Cortex of kidney (tissue), 1 donor: ENCODE measurements at places on chromosomes 7 and 10.

GRCh38 chr7:45215601-45216062 is 58.0 kb downstream of the RAMP3 start:
- DNase-seq, result no peak

GRCh38 chr7:105141068-105141467 is 127.1 kb downstream of the KMT2E start:
- DNase-seq, result no peak

DNA sequence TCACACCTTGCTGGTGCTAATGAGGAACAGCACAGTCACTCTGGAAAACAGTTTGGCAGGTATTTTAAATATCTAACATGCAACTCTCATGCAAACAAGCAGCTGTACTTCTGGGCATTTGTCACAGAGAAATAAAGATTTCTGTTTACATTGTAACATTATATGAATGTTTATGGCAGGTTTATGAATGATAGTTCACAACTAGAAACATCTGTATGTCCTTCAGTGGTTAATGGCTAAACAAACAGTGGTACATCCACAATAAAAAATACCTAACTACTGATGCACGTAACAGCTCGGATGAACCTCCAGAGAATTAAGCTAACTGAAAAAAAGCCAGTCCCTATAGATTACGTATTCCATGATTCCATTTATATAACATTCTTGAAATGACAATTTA is 109.6 kb downstream of the GPR37 start:
- DNase-seq, result no peak

DNA sequence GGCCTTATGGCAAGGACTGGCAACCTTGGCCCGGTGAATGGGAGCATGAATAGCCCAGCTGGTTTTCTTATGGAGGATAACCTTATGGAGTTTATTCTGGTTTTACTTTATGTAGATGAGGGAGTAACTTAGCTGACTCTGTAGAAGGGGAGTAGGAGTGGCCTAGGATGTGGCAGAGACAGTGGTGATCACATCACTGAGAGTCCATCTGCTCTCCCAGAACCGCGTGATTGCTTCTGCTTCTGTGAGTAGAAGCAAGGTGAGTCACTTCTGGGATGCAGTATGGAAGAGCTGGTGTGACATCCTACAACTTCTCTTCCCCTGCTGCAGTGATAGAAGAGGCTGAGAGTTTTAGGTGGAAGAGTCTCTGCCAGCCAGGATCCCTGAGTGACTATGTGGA is 129.2 kb downstream of the RPS24 start:
- DNase-seq, result no peak

DNA sequence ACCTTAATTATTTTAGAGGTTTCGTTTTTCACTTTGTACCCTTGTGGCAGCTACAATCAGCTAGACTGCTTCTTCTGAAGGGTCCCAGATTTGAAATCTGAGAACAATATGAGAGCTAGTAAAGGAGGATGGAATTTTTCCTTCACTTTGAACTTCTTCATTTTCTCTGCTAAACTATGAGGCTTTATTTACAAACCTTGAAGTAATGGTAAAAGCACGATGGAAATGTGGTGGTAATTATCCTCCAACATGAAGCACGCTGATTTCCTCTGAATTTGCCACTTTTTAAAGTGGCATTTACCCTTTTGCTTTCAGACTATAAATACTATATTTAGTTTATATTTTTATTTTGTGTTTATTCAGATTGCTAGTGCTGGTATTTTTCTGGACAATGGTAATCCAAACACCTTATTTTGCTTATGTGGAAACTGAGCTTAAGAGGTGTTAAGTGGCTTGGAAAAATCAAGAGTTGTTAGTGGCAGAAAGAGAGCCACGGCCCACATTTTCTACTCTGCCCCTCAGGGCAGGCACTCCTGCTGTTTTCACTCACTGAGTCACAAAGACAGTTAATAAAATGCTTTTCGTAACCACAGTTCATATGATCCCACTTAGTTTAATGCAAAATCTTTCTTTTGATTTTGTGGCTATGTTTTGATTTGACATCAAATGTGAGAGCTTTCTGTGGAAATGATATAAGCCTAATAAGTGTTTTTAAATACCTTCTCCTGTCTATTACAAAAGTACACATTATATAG is 2.7 kb downstream of the SSMEM1 start:
- no peak for DNase-seq

- DNase-seq, result no peak
These were observed 67.9 kb downstream of the PPP1R9A start for GRCh38 chr7:94975336-94975735.

GRCh38 chr7:15508258-15508657 is 53.6 kb downstream of the AGMO start:
- no peak for DNase-seq

GRCh38 chr7:142542942-142543341 is 206.3 kb upstream of the PRSS1 start:
- DNase-seq, result no peak

- no peak for DNase-seq
These were observed 586.5 kb downstream of the LRMDA start for GRCh38 chr10:76017733-76018433.

DNA sequence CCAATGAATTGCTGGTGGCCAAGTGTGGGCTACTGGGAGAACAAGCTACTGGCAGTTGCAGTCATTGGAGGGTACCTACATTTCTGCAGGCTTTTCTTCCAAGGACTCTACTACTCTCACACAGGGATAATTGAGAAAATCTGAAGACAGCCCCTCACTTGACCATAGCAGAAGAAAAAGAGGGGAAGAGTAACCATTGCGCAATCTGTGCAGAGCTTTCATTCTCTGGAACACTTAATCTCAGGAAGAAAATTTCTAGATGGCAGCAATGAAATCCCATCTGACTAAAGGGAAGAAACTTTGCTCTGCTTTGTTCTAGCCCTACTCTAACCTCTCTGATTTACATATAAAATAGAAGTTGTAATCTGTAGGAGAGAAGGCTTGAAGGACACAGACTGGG is 1239.6 kb upstream of the SORCS1 start:
- no peak for DNase-seq

DNA sequence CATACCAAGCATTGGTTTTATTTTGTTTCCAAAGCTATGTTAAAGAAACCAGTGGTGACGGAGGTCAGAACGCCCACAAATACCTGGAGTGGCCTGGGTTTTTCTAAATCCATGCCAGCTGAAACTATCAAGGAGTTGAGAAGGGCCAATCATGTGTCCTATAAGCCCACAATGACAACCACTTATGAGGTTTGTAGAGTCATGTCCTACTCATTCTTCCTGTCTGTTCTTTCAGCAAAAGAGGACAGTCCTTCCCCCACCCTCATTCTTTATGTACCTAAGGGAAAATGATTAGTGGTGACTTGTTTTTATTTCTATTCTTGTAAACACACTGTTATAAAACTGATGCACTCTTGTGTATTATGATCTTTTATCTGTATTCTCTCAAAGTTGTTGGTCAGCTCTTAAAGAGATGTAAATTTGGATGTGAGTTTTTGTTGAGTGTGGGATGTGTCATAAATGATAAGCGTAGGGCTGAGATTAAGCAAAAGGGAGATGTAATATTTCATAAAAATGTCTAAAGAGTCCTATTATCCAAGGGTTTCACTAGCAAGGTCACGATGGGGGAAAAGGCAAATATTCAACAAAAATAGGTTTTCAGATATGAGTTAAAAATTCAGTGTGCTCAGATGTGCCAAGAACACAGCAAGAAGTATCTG is 294.4 kb downstream of the BICC1 start:
- DNase-seq, result no peak

GRCh38 chr10:86969421-86970041 is 1.2 kb downstream of the ADIRF start:
- no peak for DNase-seq

DNA sequence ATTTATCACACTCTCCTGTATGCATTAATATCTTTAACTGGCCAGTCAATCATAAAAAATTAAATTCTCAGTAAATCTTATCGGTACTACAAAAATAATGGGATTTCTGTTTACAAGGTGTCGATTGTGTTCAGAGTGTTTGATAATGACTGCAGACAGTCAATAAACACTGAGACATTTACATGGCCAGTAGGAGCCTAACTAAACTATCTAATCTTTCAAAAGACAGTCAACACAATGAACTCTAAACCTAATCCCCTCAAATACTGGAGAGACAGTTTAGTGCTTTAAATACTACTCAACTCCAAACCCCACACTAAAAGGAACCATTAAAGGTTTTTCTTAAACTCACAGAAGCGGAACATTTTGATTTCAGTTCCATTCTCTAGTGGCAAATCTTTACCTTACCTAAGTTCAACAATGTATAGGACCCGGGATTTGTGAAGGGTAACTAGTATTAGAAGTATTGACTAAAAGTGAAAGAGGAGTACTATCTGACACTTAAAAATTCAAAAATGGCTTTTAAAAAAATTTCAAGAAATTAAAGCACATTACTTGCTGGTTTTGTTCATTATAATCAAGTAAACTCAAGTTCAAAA is 37.3 kb upstream of the EXOC6 start:
- DNase-seq, result no peak

DNA sequence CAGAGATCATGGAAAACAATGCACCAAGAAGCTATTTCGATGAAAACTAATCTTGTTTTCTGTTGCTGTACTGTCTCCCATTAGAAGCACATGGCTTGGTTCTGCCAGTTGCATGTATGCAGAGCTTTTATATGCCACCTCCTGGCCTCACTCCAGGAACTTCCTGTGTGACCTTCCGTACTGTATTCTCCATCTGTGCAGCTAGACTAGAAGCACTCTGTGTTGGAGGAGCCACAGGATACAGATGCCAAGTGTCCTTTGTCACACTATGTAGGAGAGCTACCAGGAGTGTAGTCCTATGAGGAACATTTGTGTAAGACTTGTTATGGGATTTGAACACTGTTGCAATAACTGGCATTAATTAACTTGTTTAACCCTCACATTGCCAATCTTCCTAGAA is 503.5 kb upstream of the TPK1 start:
- no peak for DNase-seq
